Mucosa of descending colon (tissue), 3 donors: ENCODE measurements at places on chromosomes 2 and 18. TPM values are rescaled to one million over a fixed set of nuclear protein-coding genes. Genes with fewer than 3 reads are reported as not detected.
A peak's percentile ranks its signal among the peaks of the same experiment; 100 is the strongest.

The MC5R gene
- not detected for total RNA-seq

The ALK gene
- total RNA-seq, result 0.09 TPM

The TTR gene
- 0.51 TPM for total RNA-seq

The LRRTM4 gene
- not detected for total RNA-seq

The UCN gene
- total RNA-seq, result 0.52 TPM

The KCNG3 gene
- total RNA-seq, result 2.6 TPM

DNA sequence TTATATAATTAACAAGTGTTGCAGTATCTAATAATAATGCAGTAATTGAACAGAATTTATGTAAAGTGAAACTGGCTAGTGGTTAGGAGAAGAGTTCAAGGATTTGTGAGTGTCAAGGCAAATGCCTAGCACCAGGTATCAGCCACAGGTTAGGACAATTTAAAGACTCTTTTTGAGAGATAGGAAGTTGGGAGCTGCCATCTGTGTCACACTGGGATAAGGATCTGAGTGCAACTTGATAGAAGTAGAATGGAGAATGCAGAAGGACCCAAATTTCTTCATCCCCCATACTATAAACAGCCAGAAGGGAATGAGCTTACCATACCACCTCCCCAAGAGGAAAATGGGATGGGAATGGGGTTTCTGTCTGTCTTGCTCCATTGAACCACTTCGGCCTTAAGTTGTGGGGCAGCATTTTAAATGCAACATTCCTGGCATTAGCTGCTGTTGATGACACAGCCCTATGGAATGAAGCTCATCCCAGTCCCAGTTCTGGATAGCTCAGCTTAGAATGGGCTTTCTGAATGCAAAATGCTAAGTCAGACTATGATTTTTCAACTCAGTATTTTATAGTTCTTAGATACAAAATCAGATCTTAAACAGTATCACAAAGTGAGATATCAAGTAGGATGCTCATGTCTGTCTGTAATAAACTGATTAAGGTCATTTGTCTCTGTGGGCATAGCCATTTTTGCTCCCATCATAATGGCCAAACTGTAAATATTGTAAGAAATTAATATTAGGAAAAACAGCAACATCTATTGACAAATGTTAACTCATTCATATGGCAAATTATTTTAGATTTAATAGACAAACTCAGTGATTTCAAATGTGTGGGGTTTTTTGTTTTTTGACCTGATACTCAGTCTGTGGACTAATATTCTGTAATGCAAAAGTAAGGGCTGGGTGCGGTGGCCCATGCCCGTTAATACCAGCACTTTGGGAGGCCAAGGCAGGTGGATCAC is 44.0 kb downstream of the GPR155 start:
- DNase-seq, result no peak

GRCh38 chr18:34657860-34658500 is 52.1 kb upstream of the DTNA start:
- no peak for DNase-seq

- DNase-seq, result no peak
Measured at GRCh38 chr2:31693882-31694281, 113.1 kb upstream of the SRD5A2 start.

GRCh38 chr2:33366473-33366872 is 110.0 kb upstream of the RASGRP3 start:
- no peak for DNase-seq

GRCh38 chr18:39842366-39842914 is 2112.6 kb upstream of the PIK3C3 start:
- DNase-seq, result no peak

DNA sequence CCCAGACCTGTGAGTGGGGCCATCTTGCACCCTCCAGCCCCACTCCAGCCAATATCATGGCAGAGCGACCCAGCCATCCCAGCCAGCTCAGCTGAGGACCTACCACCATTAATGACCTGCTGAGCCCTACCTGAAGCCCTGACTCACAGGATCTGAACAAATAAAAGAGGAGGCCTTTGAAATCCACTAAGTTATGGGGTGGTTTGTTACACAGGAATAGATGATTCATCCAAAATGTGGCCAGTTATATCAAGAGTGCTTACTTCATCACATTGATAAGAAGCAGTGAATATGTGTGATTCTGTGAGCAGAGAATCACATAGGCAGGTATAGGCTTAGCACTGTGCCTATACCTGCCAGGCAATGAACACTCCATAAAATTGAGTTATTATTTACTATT is 34.7 kb upstream of the FAM124B start:
- no peak for DNase-seq

- DNase-seq, result no peak
Measured at GRCh38 chr2:57434972-57435371, 611.6 kb upstream of the VRK2 start.

DNA sequence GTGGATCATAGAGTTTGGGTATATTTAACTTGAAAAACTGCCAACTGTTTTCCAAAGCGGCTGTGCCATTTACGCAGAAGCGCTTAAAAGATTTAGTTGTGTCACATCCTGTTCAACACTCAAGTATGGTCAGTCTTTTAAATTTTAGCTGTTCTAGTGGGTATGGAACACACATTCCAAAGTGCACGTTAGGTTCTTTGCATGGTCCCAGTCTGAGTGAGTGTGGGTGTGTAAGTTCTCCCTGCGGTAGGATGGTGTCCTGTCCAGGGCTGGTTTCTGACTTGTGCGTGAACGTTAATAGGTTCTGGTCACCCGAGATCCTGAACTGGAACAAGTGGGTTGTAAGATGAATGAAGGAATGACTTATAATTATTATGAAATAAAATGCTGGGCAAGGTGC is 28.4 kb upstream of the IL36G start:
- DNase-seq, result no peak

GRCh38 chr2:37349231-37349860 is 4.9 kb downstream of the QPCT start:
- no peak for DNase-seq

- no peak for DNase-seq
Measured at GRCh38 chr2:212170382-212170781, 368.2 kb downstream of the ERBB4 start.

GRCh38 chr2:138564586-138565229 is 63.1 kb downstream of the SPOPL start:
- no peak for DNase-seq

GRCh38 chr2:44100351-44100750 is 68.3 kb upstream of the PPM1B start:
- DNase-seq, result peak; percentile 42

GRCh38 chr2:127701651-127702394 is 526 bp downstream of the SFT2D3 start:
- peak; percentile 89 for DNase-seq

DNA sequence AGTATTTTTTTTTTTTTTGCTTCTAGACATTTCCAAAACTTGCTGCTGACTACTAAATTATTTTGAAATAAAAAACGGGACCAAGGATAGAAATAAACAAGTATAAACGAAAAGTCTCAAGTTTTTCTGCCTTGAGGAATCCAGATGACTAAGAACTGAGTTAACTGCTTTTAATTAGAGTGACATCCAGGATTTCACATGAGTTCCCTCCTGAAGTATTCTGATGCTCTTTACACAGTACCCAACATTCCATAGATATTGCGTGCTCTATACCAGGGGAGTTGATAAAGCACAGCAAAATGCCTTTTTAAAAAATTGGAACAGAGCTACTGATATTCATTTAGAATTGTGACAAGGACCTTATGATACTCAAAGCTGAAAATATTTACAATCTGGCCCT is 618.0 kb downstream of the CCDC85A start:
- DNase-seq, result no peak

DNA sequence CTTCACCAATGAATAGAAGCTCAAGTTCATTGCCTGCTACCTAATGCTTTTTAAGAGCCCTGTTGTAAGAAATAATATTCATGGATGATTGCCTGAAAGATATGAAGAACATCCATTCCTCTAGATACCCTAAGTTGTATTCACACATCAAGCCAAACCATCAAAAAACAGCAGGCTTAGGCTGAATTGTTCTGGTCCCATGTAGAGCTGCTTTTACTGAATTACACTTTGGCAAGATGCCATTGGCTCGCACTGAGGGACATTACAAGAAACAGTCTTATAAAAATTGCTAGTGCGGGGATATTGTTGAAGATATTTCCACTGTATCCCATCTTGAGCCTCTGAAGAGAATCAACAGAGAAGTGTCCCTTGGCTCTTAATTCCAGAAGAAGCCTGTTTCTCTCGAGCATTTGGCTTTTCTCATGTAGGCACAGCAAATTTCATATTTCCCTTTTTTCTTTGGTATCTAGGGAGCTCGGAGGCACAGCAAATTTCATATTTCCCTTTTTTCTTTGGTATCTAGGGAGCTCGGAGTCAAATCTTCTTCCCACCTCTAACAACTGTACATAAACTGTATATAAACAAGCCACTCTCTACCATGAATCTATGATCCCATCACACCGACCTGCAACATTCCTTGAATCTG is 107.5 kb downstream of the COLEC12 start:
- DNase-seq, result no peak

DNA sequence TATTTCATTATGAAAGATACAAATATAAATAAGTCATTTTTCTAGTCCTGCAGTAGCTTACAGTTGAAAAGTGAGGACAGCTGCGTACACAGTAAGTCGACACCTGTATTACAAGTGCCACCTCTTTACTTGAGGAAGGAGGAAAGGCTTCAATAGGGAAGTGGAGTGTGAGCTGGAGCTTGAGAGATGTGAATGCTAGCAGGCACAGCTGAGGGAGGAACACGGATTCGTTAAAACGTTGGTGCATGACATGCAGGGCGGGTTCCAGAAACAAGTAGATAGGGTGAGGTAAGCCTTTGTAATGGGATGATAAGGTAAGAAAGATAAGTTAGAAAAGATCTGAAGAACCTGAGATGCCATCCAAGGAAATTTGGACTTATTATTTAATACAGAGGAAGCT is 98.1 kb upstream of the CSRNP3 start:
- no peak for DNase-seq

DNA sequence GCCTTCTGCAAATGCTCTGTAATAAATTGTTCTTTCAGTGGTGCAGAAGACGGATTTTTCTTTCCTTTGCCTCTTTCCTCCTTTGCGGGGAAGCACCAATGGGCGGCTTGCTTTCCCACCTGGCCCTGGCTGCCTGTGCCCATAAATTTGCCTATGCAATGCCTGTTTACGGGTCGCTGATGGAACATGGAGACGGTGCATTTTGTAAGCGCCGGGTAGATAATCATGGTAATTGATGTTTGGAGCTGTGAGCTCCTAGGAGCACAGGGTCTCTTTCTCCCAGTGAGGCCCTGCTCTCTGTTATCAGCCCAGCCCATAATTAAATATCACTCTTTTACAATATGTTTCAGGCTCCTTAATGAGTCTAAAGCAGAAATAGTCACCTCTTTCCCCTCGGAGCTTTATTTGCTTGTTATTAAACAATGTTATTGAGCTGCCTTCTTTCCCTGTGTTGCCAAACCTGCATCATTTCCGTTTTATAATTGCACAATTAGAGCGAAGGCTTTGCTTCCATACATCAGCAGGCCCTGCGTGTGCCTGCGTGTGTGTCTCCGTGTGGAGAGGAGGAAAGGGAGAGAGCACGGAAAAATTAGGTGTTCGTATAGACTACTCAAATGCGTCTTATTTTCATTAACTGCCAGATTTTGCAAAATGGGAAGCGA is 437.4 kb upstream of the POU3F3 start:
- no peak for DNase-seq
